ENCODE measurements at places on chromosomes 6 and 20.

GRCh38 chr6:147078602-147079001, 125.6 kb upstream of the STXBP5 start:
- no peak for DNase-seq

DNA sequence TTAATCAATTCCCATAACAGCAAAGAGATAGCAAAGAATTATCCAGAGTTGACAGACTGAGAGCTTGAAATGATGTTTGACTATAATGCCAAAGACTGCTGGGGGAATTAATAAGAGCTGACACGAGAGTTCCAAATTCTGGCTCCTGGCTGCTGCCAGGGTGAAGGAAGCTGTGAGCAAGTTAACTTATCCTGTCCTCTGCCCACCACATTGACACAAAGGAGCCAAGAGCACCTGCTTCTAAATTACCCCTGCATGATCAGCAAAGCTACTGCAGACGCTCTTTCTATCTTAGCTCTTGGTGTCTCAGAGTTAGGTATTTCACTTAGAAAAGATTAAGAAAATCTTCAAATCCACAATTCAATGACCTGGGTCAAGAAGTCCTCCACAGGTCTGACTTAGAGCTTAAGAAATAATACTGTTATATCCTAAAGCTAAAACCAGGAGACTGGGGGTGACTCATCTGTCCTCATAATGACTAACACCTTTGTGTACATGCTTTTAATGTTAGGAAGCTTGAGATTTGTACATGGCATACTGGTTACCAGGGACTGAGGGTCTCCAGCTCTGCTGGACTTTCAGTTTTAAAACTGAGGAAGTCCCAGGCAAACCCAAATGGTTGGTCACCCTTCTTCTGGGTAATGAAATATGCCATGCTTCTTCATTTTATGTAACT, 13.2 kb upstream of the FRK start:
- no peak for DNase-seq

- DNase-seq = peak; percentile 9
Observed at GRCh38 chr6:131443514-131443913, 129.5 kb upstream of the ARG1 start.

DNA sequence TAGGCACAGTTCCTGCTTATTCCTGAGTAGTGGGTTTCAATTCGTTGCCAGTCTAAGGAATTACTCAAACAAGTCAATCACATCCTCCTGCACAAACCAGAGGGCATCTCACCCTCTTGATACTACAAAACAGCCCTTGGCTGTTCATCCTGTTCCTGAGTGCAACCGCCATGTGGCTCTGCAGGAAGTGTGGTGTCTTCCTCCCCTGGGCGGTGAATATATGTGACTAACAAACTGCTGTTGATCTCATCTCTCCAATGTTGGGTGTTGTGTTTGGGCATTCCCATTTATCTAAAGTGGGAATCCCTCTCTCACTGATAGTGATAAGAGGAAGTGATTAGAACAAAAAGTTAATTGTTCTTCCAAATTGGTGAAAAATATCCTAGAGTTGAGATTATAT, 163.0 kb downstream of the TBX18 start:
- DNase-seq = no peak

GRCh38 chr6:111806165-111806547, 67.1 kb downstream of the FYN start:
- DNase-seq = no peak

DNA sequence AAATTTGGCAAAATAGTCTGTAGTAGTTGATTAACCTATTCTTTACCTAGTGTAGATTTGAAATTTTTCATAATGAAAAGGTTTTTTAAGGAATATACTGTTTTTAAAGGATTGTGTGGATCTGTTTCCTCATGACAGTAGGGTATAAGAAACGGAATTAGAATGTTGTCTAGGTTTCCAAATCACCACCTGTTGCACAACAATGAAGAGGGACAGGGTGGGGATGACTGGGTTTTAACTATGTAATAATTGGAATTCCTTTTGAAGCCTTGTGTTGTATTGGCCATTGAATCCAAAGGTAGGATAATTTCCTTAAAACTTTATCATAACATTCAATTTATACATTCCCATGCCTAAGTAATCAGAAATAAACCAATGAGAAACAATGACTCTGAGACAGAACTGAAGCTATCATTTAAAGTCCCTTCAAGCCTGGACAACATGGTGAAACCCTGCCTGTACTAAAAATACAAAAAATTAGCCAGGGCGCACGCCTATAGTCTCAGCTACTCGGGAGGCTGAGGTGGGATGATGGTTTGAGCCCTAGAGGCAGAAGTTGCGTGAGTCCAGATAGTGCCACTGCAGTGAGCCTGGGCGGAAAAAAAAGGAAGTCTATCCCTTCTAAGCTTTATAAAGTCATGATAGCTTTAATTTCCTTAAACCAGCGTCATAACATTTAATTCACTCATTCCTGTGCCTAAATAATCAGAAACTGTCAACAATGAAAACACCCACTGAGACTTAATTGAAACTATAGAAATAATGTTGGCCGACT, 18.3 kb upstream of the SLC17A5 start:
- no peak for DNase-seq

- DNase-seq = no peak
Observed at GRCh38 chr20:841568-842546, 8.3 kb downstream of the FAM110A start.

All from activated T-cell treated with anti-CD3 and anti-CD28 coated beads for 1 hour (primary cell).